Sigmoid colon (tissue), 7 donors: ENCODE measurements at places on chromosomes 16 and 17. TPM values are rescaled to one million over a fixed set of nuclear protein-coding genes. Genes with fewer than 3 reads are reported as not detected.

DNA sequence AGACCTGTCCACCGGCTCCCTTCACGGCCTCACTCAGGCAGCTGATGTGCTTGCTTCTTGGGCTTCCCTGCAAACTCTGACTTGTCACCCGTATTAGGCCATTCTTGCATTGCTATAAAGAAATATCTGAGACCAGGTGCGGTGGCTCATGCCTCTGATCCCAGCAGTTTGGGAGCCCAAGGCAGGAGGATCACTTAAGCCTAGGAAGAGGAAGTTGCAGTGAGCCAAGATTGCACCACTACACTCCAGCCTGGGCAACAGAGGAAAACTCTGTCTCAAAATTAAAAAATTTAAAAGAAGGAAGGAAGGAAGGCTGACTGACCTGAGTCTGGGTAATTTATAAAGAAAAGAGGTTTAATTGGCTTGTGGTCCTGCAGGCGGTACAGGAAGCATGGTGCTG lies 17.0 kb downstream of the SOST start:
- H3K4me3 ChIP-seq: no peak overlapping the region
- H3K27me3 ChIP-seq: no peaks in the 10 kb centered on the region
- H3K27ac ChIP-seq: no peak overlapping the region
- H3K36me3 ChIP-seq: no peaks in the 10 kb centered on the region

DNA sequence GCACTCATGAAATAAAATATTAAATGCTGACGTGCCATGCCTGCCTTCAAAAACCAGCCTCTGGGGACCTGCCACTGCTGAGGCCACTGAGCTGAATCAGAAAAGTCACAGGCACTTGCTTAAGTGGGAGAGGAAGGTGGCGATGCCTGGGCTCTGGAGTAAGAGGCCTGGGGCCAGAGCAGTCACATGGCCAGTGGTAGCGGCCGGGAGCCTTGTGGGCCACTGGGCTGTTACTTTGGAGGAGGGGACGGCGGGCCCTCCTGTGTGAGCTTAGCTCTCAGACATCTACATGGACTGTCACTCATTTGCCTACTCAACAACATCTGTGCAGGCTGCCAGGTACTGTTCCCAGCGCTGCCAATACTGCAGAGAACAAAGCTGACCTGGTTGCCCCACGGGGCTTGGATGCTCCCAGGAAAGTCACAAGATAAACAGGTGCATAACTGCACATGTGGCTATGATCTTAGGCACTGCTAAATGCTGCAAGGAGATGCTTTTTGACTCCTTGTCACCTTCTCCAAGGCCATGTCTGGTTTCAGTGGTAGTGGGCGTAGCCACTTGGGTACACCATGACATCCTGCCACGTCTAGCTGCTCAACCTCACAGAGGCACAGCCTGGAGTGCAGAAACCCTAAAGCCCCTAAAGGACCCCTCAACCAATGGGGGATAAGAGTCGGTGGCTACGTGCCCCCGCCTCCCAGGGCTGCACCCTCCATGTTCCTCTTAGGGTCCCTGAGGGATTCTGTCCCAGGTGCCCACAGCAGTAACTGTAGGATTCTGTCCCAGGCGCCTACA lies 11.6 kb downstream of the COTL1 start:
- no peaks in the 10 kb centered on the region for H3K36me3 ChIP-seq
- H3K27me3 ChIP-seq: no peaks in the 10 kb centered on the region
- H3K27ac ChIP-seq: no peak overlapping the region

Gene CES4A
- 3.6 TPM for total RNA-seq

DNA sequence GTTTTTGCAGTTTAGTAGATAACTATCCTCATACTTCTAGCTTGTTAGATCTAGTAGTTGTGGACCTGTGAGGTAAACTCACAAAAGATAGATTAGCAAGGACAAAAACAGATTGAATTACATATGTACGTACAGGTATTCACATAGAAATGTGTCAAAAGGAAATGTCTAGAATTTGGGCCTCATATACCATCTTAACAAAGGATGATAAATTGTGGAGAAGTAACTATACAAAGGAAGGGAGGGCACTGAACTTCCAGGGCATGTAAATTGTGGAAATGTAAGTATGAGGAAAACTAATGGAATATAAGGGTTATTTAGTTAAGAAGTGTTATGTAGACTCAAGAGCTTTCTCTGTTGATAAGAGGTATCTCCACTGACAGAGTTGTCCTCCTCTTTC lies 477.3 kb downstream of the KCNJ2 start:
- H3K4me1 ChIP-seq: no peaks in the 10 kb centered on the region
- H3K4me3 ChIP-seq: no peak overlapping the region
- no peak overlapping the region for H3K27ac ChIP-seq
- DNase-seq: no peak

DNA sequence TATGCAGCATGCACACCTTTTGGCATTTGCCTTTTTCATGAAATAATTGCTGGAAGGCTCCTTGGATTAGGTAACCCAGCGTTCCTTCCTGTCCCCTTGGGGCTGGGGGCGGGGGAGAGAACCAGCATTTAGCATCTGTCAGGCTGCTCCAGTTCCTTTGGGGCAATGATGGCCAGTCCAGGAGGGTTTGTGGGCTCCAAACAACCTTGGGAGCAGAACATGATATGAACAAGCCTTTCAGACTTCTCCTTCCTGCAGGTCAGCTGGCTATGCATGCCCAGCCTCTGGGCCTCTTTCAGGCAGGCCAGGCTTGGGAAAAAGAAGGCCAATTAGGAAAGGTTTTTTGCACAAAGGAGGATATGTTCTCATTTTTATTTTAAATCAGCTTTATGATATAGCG lies 1.1 kb upstream of the SMTNL2 start:
- H3K27ac ChIP-seq: no peak overlapping the region
- no peak overlapping the region for H3K4me3 ChIP-seq
- peaks cover 17% of the 10 kb centered on the region for H3K27me3 ChIP-seq
- DNase-seq: no peak
- H3K36me3 ChIP-seq: no peaks in the 10 kb centered on the region

DNA sequence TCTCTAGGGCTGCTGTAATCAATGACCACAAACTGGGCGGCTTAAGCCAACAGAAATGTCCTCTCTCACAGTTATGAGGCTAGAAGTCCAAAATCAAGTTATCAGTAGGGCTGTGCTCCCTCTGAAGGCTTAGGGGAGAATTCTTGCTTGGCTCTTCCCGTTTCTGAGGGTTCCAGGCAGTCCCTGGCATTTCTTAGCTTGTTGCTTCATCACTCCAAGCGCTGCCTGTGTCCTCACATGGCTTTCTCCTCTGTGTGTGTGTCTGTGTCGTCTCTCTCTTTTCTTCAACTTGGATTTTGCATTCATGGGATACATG lies 13.7 kb upstream of the CDC42EP4 start:
- peak; percentile 83 for DNase-seq
- H3K4me3 ChIP-seq: no peak overlapping the region
- peaks cover 13% of the 10 kb centered on the region for H3K4me1 ChIP-seq
- H3K36me3 ChIP-seq: no peaks in the 10 kb centered on the region
- no peak overlapping the region for H3K27ac ChIP-seq

Gene OTOA
- total RNA-seq: 0.83 TPM

DNA sequence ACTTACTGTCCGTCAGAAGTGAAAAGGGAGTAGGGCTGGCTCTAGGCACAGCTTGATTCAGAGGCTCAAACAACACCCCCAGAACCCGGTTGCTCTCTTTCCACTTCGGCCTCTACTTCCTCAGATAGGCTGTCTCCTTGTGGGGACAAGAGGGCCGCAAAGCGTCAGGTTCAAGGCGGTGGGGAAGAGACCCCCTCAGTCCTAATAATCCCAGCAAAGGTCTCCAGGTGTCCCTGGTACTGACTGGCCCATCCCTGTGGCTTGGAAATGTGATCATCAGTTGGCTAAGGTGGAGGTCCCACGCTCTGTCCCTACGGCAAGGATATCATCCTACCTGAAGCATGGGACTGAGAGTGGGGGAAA lies 26.0 kb downstream of the NGFR start:
- H3K4me1 ChIP-seq: peaks cover 6% of the 10 kb centered on the region
- H3K36me3 ChIP-seq: no peaks in the 10 kb centered on the region
- H3K27me3 ChIP-seq: no peaks in the 10 kb centered on the region
- H3K27ac ChIP-seq: no peak overlapping the region
- no peak for DNase-seq
- no peak overlapping the region for H3K4me3 ChIP-seq
